ENCODE measurements at places on chromosomes 5 and 9. TPM values are rescaled to one million over a fixed set of nuclear protein-coding genes. Genes with fewer than 3 reads are reported as not detected.

BASP1 gene
- polyA plus RNA-seq: 103 TPM

ITK gene
- 0.30 TPM for polyA plus RNA-seq

GPR21 gene
- not detected for polyA plus RNA-seq

FGFR4 gene
- 45.0 TPM for polyA plus RNA-seq

RMND5B gene
- polyA plus RNA-seq: 35.2 TPM

PCDHA11 gene
- polyA plus RNA-seq: 0.54 TPM

ZDHHC11 gene
- polyA plus RNA-seq: 11.1 TPM

RUSC2 gene
- 20.6 TPM for polyA plus RNA-seq

ABO gene
- 17.4 TPM for polyA plus RNA-seq

SV2C gene
- 0.07 TPM for polyA plus RNA-seq

WHRN gene
- 12.2 TPM for polyA plus RNA-seq

SPIN1 gene
- polyA plus RNA-seq: 159 TPM

TLR4 gene
- 7.9 TPM for polyA plus RNA-seq

ROR2 gene
- 16.5 TPM for polyA plus RNA-seq

PKN3 gene
- 15.6 TPM for polyA plus RNA-seq

CREBRF gene
- polyA plus RNA-seq: 18.6 TPM

SLC25A51 gene
- 19.1 TPM for polyA plus RNA-seq

LMX1B gene
- polyA plus RNA-seq: 15.7 TPM

BNC2 gene
- 7.0 TPM for polyA plus RNA-seq

GRCh38 chr5:141585594-141585993 lies 33.2 kb downstream of the DIAPH1 start:
- no peak for DNase-seq

- DNase-seq: no peak
Observed at GRCh38 chr5:160181965-160182622, 47.2 kb upstream of the FABP6 start.

DNA sequence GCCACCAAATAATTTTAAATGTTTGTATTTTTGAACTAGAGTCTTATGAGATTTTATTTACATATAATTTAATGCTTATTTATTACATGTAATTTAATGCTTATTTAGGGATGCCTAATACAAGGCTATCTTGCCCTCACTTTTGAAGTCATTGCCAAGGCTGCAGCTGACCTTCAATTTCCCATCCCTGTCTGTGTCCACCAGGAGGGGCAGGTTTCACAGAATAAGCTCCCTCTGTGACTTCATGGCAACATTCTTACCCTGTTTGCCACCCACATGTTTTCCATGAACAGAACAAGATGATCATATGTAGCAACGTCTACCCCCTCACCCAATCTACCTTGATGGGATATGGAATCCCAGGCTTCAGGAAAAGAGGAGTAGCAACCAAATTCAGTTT lies 27.0 kb downstream of the C5 start:
- DNase-seq: no peak

DNA sequence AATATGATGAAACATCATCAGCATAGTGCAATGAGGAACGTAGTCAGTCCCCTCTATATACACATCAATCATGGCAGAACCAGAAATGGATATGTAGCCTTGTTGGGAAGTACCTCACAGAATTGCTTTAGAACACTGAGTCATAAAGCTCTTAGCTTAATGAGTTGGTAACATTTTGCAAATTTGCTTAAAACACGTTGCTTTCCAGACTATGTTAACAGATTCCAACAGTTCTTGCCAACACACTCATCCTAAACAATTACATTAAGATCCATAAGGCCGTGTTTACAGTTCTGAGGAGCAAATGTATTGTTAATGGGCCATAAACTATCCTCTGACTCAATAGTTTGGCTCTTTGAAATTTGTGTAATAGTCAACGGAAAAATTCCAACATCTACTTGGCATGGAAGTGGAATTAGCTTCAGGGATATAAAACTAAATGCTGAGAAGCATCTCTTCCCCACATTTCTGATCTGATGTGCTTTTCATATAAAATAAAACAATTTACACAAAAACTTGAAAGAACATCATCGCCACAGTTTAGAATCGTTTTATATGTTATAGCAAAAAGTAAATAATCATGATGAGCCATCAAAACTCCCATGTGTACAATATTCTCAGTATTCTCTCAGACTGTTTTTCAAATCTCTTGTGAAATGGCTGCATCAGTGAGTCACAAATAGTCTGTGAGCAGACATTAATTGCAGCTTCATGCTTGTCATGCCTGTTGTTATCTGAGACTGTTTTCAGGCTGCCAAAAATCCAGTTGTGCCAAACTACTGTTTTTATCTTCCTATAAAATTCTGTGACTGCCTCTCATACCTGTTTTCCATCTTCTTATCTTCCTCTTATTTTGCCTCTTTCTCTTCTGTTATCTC lies 291.9 kb downstream of the COX7C start:
- DNase-seq: no peak

DNA sequence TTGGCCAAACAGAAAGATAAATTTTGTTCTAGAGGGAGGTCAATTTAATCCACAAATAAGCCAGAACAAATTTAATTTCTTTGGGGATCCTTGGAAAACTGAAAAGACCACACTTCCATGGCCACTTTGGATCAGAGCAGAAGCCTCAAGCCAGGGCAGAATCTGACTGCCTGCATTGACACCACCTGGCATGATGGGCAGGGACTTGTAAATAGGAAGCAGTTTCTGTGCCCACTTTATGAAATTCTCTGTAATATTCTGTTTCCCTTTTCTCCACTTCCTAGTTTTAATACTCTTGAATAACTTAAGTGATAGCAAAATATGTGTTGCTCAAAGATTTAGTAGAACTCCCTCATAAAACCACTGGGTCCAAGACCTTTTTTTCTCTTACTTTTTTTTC lies 6.7 kb upstream of the TMEM252 start:
- no peak for DNase-seq

GRCh38 chr5:132475987-132476875 lies 14.3 kb downstream of the IRF1 start:
- DNase-seq: no peak

DNA sequence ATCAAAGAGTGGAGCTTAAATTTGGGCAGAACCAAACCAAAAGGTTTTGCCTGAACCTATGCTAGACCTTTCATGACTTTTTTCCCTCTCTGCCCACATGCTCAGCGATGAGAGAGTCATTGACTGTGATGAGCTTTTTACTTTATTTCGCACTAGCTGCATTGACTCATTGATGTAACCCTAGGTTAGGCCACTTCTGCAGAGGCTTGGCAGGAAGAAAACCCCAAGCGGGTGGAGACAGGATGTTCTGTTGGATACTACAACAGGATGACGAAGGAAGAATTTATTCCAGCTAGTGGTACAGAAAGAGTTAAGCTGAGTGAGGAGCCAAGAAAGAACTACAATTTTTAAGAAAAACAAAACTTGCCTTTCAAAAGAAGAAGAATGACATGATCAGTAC lies 18.4 kb downstream of the AGXT2 start:
- DNase-seq: no peak

- DNase-seq: no peak
Observed at GRCh38 chr5:125053179-125053578, 306.7 kb upstream of the ZNF608 start.

- no peak for DNase-seq
Observed at GRCh38 chr5:67816456-67816855, 399.1 kb upstream of the PIK3R1 start.

- DNase-seq: no peak
Observed at GRCh38 chr9:130701059-130702022, 7.8 kb downstream of the EXOSC2 start.

DNA sequence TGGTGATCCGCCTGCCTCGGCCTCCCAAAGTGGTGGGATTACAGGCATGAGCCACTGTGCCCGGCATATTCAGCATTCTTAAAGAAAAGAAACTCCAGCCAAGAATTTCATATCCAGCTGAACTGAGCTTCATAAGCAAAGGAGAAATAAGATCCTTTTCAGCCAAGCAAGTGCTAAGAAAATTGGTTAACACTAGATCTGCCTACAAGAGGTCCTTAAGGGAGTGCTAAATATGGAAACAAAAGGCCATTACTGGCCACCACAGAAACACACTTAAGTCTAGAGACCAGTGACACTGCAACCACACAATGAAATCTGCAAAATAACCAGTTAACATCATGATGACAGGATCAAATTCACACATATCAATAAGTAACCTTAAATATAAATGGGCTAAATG lies 331.5 kb downstream of the MAN2A1 start:
- no peak for DNase-seq

DNA sequence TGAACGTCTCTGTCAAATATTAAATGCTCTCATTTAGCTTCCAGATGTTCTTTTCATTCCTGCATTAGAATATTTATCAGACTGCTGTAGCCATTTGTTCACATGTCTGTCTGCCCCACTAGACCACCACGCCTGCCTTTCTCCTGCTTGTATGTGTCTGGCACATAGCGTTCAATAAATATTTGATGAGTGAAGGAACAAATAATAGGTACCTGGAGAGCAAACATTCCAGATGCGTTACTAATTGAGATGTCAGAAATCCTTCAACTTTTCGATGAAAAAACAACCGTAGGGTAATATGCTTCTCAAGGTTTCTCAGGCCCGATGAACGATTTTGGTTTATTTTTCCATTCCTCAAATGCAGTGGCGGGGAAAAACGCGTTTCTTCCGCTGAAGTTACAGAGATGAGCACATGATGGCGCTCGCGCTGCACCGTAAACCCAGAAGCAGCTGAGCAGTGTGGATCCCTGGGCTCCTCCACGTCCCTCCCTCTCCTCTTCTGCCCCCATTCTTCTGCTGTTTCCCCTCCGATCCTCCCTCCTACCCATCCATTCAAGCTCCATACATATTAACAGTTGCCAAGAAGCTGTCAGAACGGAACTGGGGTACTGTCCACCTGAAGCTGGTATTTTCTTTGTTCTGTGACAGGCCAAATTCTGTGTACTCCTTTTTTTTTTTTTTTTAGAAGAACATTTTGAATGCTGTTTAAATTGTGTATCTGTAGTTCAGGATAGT lies 245.4 kb downstream of the MPDZ start:
- DNase-seq: peak; percentile 65

DNA sequence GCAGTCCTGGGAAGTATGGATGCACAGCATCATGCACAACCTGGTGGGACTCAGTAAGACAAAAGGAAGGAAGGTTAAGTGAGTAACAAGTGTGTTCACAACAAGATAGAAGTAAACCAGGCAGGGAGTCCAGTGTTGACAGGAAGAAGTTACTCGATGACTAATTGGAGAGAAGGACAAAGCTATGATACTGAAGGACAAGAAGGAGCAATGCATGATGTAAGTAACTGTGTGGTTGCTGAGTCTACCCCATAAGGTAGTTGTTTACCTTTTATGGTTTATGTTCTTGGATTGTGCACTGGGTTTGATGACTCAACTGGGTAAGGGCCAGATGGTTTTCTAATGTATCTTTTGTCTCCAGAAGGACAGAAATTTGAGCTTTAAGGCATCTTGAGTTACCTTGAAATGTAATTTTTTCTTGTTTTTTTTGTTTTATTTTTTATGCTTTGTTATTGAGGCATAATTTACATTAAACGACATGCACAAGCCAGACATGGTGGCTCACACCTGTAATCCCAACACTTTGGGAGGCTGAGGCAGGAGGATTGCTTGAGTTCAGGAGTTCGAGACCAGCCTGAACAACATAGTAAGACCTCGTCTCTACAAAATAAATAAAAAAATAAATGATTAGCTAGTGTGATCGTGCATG lies 89.2 kb upstream of the CAST start:
- DNase-seq: no peak

GRCh38 chr5:31192442-31192841 lies 1.0 kb upstream of the CDH6 start:
- DNase-seq: no peak

DNA sequence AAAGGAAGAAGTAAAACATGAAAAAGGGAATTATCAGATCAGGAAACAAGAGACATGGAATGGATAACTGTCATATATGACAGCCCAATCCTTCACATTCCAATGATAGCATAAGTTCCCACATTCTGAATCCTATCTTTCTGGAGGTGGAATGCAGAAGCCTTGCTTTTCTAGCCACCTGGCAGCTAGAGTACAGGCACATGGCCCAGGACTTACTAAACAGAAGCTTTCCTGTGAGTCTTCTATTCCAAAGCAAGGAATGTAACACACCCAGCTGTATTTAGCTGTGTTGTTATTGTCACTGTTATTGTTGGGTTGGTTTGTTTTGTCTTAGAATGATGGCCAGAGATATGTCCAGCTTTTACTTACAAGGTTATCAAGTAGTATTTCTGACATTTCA lies 780.5 kb upstream of the ZNF608 start:
- no peak for DNase-seq

- DNase-seq: no peak
Observed at GRCh38 chr5:67206929-67207328, 10.3 kb upstream of the CD180 start.

- no peak for DNase-seq
Observed at GRCh38 chr5:13985731-13986418, 41.4 kb upstream of the DNAH5 start.

- no peak for DNase-seq
Observed at GRCh38 chr9:131530546-131530919, 530 bp downstream of the UCK1 start.

- DNase-seq: no peak
Observed at GRCh38 chr5:89127191-89127590, 244.2 kb upstream of the MEF2C start.

DNA sequence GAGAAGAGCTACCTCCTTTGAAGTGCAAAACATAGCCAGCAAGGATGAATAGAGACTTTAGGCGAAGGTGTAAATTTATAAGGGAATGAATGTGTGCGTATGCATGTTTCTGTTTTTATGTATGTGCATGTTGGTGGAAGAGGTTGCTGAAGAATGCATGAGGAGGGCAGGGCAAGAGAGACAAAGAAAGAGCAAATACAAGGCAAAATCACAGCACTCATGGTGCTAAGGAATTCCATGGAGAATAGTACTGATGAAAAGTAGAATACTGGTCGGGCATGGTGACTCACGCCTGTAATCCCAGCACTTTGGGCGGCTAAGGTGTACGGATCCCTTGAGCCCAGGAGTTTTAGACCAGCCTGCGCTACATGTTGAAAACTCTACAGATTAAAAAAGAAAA lies 762.1 kb upstream of the PTPRD start:
- DNase-seq: no peak

GRCh38 chr9:14863402-14863801 lies 46.8 kb downstream of the FREM1 start:
- no peak for DNase-seq

DNA sequence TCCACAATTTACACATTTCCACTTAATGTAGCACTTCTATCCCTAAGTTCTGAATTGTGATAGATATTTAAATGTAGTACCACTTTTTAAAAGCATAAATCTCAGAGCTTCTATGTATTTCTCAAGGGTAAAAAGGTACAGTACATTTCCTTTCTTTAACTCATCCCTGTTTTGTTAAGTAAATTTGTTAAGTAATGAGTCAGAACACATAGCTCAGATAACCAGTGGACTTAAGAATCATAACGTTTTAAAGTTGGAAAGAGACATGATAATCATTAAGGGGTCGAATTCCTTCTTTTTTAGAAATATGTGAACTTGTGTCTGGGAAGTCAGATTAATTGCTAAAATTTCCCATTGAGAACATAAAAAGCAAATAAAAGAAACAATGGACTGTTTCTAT lies 810.2 kb upstream of the NUDT12 start:
- no peak for DNase-seq
